Bronchial epithelial cell (primary cell): ENCODE measurements at places on chromosomes 1 and 21. TPM values are rescaled to one million over a fixed set of nuclear protein-coding genes. Genes with fewer than 3 reads are reported as not detected.

- DNase-seq = no peak
Observed at GRCh38 chr1:156668801-156669637, 8.2 kb downstream of the NES start.

DNA sequence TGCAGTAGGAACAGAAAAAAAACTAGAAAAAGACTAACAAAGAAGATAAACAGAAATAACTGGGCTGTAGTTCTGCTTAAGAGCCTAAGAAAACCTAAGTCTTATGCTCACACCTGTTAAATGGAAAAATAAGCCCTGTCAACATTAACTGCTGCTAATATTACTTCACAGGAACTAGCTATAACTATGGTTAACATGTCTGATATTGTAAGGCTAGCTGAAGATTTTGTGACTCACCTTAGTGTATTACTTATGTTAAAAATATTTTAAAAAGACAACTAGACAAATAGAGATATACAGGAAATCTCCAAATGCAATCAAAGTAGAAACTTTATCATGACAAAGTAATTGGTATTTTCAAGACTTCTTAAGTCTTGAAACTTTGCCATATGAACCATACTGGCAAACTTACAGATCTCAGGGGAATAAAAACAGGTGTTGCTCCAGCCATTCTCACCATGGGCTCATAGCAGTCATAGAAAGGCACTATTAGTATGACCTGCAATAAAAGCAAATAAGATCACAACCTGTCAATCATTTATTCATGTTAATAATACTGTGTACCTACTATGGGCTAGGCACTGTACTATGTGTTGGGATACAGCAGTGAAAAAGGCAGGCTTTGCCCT is 30.7 kb downstream of the KYAT3 start:
- peak; percentile 75 for DNase-seq

GRCh38 chr1:92992877-92993276 is 31.6 kb upstream of the DIPK1A start:
- no peak for DNase-seq

DNA sequence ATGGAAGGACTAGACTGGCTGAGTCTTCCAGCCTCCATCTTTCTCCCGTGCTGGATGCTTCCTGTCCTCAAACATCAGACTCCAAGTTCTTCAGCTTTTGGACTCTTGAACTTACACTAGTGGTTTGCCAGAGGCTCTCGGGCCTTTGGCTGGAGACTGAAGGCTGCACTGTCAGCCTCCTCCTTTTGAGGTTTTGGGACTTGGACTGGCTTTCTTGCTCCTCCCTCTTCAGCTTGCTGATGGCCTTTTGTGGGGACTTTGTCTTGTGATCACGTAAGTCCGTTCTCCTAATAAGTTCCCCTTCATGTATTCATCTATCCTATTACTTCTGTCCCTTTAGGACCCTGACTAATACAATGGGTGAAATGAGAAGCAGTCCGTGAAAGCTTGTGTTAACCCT is 196.4 kb downstream of the KAZN start:
- DNase-seq = no peak

DNA sequence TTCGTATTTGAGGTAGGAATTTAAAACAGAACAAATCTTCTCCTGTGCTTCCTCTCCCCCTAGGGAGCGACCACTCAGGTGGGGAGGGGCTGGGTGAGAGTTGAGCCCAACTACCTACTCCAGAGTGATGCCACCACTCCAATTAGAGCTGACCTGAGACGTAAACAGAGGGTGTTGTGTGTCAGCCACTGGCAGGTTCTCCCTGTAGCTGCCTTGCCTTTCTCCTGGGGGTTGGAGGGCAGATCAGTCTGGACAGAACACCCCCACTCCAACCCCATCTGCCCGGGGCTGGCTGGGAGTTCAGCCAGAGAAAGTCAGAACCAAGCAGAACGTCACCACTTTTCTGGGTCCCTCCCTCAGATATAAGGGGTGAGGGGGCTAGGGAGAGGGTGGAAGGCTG is 2.0 kb downstream of the HPDL start:
- no peak for DNase-seq

- DNase-seq = peak; percentile 18
Observed at GRCh38 chr1:161921990-161922389, 101.7 kb downstream of the OLFML2B start.

DNA sequence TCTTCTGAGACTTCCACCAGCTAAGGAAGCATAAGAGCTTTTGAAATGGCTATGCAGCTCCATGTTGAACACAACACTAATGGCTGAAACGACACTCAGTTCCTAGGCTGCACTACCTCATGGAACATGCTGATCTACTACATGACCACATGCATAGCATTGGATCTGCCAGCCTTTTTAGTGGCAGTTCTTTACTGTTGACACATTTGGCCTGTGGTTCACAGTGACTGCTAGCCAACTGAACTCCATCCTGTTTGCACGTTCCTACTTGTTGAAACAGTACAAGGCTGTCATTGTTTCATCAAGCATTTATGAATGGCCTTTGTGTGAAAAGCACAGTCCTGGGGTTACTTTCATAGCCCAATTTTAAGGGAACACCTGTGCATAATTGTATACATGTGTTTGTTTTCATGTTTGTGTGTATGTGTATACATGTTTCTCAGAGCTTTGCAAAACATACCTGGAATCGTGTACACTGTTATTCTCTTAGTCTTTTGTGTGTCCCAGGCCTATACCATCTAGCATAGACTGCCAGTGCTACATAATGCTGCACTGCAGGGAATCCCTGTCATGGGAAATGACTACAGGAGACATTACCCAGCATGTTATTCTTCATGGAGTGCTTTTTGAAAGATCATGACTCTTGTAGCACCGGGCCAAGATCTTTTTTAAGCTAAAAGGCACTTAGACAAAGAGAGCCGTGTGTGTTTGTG is 179.6 kb upstream of the ESRRG start:
- peak; percentile 98 for DNase-seq

DNA sequence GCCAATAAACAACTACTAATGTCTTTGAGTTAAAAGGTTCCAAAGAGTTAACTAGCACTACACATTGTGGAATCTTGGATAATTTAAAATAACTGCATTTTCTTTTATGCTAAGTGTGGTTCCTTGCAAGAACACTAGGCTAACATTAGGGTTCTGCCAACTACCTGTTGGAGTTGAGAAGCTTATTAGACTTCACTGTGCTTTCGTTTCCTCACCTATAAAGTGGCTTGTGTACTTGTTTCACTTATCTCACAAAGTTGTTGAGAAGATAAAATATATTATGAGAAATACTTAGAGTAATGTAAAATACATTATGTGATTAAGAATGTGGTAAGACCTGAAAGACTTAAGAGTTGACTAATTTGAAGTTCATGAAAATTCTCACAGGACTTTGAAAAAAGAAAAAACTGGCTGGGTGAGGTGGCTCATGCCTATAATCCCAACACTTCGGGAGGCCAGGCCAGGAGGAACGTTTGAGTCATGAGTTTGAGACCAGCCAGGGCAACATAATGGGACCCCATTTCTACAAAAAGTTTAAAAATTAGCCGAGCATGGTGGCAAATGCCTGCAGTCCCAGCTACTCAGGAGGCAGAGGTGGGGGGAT is 5.6 kb upstream of the RRAGC start:
- DNase-seq = peak; percentile 28

DNA sequence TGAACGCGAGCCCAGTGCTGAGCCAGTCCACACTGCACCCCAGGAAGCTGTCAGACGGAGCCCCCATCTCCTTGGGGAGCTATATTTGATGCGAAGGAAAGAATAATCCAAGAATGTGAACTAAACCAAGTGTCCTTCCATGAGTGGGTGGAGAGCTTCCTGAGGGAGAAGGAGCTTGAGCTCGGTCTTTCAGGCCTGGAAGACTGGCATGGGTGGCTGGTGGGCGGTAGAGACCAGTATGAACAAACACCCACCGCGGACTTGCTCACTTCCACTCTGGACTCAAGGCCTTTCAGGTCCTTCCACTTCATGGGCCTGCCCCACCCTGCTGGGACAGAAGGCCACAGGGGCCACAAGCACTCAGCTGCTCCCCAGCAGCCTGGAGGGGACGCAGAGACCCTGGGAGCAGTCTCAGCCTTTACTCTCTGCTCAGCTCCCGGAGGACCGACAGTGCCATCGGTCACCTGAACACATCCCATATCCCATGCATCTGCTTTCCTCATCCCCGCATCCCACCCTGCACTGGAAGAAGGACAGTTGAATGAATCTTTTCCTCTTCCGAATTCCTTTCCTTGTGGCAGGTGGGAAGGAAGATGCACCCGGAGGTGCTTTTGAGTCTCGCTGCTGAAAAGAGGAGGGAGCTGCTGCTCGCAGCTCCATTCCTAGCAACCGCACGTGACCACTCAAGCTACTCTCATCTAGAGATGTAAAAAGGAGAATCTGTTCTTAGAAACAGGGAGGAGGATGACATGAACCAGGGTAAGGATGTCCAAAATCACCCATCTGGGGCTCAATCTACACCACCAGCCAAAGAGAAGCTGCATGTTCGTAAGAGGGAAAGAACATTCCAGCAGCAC is 92.3 kb downstream of the PGBD5 start:
- no peak for DNase-seq

DNA sequence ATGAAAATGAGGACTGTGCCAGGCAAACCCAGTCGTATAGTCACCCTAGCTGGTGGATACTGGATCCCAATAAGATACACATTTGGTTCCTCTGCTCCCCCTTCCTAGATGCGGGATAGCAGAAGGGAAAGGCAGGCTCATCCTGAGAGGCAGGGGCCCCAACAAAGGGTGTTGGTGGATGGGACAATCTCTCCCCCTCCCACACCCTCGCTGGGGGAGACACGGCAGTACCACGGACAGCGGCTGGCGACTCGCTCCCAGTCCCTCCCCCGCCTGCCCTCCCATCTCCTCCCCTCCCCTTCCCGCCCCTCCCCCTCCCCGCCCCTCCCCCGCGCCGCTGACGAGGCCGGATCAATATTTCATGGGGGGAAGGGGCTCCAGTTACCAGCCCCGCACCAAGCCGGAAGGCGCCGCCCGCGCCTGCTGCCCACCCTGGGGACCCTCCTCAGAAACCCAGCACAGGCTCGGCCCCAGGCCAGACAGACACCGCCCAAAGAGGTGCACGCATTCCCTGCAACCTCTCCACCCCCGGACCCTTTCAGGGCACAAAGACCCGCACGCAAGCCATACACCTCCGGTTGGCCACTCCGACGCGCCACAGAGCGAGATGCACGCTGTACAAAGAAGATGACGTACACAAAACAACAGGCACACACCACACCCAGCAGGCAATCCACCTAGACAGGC is 11.5 kb downstream of the RIMS3 start:
- DNase-seq = no peak

GRCh38 chr1:86733340-86733739 is 29.0 kb downstream of the SH3GLB1 start:
- DNase-seq = no peak

DNA sequence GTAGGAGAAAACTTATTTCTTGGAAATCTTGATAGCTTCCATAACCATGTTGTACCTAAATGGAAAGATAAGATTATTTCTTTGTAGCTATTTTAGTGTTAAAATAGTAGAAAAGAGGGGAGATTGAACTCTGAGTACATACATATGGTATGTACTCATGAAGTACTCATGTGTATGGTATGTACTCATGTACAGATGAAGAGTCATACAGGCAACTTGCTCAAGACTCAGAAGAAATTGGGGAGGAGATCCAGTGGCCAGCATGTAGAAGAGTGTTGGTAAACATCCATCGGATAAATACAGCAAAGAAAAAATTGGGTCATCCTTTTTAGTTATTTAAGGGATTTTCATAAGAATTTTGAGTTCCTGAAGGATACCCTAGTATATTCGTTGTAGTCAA is 29.0 kb downstream of the MDM4 start:
- DNase-seq = peak; percentile 57

DNA sequence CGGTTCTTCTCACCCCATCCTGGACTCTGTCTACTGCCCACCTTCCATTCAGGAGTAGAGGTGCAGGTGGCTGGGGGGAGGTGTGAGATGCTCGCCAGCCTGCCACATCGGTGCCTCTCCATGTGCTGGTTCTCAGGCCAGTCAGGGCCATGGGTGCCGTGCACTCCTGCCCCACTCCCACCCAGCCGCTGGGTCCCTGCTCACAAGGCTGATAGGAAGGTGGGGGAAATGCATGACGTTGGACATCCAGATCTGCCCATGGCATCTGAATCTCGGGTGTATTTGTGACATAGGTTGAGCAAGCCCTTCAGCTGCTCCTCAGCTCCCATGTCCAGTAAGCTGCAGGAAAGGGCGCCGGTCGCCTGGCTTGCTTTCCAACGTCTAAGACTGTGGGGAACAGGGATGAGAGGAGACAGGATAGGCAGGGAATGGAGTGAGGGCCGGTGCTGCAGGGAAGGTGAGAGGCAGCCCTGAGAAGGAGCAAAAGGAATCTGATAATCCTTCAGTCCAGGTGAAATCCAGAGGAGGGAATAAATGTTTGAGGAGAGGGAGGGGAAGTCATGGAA is 11.8 kb downstream of the S100A7A start:
- no peak for DNase-seq

- no peak for DNase-seq
Observed at GRCh38 chr1:56795870-56796269, 23.3 kb downstream of the FYB2 start.

DNA sequence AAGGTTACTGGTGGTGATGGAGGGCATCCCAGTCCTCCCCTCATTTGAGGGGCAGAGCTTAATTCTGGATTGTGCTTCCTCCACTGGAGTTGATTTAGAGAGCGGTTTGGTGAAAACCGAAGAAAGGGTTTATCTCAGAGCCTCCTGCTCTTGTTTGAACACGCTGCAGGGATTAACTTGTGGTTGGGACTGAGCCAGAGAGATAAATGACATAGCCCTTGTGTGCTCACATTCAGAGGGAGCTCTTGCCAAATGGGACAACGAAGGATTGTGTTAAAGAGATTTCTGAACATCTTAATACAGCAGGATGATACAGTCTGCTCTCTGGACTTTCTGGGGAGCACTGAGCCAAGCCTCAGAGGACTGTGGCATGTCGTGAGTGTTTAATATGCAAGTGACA is 308.2 kb downstream of the DISC1 start:
- peak; percentile 73 for DNase-seq

DNA sequence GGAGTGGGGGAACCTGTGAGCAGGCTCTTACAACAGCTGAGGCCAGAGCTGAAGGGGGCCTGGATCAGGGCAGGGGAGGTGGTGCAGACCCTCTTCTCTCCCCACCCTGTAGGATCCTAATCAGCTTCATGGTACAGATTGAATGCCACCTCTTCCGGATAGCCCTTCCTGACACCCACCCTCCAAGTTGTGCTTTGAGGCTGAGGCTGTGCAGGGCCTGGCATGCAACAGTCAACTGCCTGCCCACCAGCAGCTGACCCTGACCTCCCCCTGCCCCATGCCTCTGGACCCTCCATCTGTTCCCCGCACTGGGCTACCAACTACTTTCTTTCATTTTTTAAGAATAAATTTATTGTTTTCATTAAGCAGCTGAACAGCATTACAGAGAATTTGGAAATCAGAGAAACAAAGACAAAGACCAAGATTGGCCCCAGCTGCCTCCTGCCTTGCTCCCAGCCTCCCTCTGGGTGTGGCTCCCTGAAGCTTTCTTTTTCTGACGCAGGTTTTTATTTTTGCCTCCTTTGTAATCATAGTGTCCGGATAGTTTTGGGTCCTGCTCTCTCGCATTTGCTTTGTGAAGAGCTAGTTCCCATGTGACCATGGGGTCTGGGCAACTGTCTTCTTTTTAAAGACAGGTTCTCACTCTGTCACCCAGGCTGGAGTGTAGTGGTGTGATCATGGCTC is 12.8 kb downstream of the ZNF362 start:
- DNase-seq = no peak

GRCh38 chr1:54007613-54008012 is 10.4 kb downstream of the LDLRAD1 start:
- DNase-seq = no peak

CSMD2 gene
- total RNA-seq = not detected in 2 replicates

MAP1LC3C gene
- not detected in 2 replicates for total RNA-seq

DR1 gene
- 52.4 and 64.8 TPM in 2 replicates for total RNA-seq

GPR161 gene
- total RNA-seq = 7.4 and 8.2 TPM in 2 replicates

RASSF5 gene
- 3.4 and 4.6 TPM in 2 replicates for total RNA-seq
